ENCODE measurements at places on chromosomes 7 and 10.
A peak's percentile ranks its signal among the peaks of the same experiment; 100 is the strongest.

DNA sequence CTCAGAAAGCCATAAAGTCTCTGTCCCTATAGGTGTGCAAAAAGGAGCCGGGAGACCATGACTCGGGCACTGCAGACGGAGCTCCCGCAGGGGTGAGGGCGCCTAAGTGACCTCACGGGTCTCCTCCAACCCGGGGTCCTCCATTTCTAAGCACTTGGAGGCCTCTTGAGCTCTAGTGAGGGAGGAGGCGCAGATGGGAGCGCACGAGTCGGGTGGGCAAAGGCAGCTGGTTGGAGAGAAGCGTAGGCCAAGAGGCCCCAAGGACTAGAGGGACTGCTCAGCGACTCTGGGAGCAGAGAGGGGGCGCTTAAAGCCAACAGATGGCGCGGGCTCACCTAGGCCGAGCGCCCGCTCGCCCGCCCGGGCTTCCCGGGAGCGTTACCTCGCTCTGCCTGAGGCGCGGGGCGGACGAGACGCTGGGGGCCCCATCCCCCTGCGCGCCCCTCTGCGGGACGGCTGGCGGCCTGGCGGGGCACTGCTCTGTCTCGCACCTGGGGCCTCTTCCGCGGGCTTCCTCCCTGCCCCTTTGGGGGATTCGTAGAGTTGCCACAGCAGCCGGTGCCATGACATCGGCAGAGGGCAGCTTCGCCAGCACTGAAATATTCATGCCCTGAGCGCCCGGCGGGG lies 523 bp upstream of the CDH23 start:
- DNase-seq: no peak

GRCh38 chr7:127730658-127731276 lies 78.8 kb downstream of the SND1 start:
- no peak for DNase-seq

GRCh38 chr10:72832701-72833100 lies 60.8 kb upstream of the OIT3 start:
- no peak for DNase-seq

DNA sequence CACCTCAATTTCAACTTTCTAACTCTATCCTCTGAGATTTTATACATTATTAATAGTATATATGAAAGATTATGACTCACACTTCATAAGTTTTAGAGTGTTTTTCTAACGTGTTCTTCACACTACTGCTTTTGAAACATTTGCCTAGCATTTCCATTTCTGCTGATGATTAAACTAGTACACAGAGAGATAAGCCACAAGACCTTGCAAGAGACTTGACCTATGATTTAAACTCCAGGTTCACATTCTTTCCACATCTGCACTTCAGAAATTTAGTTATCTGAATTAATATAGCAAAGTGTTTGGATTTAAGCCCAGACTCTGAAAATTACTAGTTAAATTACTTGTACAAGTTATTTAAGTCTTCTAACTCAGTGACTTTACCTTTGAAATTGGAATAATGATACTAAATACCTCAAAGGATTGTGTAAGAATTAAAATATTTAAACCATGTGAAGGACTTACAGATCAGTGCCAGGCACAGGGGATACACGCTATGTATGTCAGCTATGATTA lies 66.6 kb downstream of the PCLO start:
- no peak for DNase-seq

GRCh38 chr7:90686146-90686545 lies 90.0 kb downstream of the CDK14 start:
- no peak for DNase-seq

DNA sequence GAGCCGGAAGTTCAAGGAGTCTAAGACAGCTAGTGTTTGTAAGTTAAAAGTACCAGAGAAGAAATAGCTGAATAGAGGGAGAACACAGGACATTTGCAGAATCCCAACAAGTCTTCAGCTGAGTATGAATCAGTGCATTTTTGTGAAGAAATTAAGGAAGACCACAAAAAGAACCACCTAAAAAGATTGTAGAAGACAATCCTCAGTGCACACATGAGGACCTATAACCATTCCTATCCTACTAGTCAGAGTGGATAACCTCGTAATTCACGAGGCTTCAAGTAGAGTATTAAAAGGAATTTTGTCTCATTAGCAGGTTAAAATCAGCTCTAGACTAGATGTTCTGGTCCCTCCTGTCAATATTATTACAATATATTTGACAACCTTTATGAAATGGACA lies 295.4 kb upstream of the KAT6B start:
- no peak for DNase-seq

DNA sequence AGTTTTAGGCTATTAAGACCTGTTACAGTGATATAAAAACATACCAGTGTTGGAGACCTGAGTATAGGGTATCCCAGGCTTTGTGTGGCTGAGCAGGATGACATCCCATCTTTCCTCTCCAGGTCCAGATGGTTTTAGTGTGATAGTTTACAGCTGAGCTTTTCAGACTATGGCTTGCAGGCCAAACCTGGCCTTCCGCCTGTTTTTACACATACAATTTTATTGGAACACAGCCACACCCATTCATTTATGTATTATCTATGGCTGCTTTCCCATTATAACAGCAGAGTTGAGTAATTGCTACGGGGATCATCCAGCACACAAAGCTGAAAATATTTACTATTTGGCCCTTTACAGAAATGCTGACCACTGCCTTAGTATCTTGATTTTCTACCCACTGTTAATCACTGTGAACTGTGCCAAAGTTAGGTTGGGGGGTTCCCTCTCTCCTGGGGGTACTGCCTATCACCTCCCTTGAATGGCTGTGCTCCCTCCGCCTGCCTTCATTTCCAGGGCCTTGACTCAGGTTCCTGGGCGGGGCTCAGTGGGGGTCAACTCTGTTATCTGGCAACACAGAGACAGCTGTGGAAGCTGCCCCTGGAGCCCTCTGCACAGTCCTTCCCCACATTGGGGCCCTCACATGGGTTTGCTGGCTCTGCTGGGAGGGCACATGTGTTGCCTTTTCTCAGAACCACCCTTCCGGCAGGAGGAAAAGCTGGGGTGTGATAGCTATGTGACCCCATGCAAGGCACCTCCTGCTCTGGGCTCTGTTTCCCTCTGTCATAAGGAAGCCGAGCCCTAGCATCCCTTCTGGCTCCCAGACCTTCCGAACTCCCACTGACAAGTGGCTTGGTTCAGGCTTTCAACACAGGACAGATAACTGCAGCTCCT lies 40.3 kb upstream of the SH2D4B start:
- no peak for DNase-seq

DNA sequence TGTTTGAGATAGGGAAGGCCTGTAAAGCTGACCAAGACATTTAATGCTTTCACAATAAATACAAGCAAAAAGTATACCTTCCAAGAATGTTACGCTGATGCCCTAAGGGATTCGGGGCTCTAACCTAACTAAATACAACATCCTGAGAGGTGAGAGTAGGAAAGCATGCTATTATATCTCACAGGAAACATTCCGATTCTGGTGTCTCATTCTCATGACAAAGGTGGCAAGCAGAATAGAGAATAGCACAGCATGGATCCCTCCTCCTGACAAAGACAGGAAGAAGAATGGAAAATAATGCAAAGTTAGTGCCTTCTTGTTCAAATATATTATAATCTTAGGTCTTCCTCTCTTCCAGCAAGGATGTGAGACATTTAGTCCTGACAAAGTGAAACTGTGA lies 504.3 kb downstream of the TFEC start:
- DNase-seq: no peak

DNA sequence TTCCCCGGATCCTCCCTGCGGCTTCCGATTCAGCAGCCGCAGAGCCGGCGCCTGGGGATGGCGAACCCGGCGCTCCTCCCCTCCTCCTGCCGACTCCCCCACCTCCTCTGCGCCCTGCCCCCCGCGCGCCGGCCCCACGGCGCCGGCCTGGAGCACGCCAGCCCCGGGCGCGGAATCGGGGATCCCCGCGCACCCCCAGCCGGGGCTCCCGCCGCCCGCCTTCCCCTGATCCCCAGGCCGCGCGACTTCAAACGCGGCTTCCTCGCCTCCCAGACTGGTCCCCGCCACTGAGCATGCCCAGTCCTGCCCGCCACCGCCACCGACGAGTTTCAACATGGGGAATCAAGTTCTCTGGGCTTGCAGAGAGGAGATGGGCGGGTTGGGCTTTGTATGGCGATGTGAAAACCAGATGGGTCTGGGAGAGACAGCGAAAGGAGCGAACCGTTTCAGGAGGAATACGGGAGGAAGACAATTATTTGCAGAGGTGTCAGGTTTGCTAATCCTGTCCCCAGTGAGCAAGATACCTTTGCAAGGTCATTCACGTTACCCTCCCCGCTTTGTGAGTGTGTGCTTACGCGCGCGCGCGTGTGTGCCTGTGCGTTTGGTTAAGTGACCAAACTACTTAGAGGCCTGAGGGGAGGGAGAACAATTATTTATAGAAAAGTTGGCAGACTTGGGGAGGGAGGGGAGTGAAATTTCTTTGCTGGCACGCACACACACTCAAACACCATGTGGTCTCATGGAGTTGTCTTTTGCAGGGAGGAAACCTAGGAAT lies at the start of gene PANK1:
PANK1 (minus strand) TSS at position 276 of the 775 bp plus-strand sequence. CDS start 351 bp downstream, outside the sequence.
- DNase-seq: peak; percentile 70

DNA sequence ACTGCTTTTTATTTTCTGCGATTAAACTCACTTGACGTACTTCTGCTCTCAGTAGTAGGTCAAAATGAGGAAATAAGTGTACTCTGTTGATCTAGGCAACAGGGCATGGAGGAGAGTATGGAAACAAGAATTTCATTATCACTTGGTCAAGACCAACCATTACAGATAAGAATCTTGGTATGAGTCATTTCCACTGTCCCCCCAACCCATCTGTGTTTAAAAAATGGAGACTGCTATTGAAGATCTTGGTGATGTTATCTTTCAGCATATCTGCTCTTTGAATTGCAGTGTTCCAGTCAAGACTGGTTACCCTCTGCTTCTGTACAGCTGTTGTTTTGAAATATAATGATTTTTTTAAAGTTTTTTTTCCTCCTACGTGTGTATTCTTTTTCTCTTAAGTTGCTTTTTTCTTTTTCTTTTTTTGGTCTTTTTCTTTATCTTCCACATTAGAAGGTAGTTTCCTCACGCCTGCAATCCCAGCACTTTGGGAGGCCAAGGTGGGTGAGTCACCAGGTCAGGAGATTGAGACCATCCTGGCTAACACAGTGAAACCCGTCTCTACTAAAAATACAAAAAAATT lies 11.7 kb downstream of the STAM start:
- no peak for DNase-seq

DNA sequence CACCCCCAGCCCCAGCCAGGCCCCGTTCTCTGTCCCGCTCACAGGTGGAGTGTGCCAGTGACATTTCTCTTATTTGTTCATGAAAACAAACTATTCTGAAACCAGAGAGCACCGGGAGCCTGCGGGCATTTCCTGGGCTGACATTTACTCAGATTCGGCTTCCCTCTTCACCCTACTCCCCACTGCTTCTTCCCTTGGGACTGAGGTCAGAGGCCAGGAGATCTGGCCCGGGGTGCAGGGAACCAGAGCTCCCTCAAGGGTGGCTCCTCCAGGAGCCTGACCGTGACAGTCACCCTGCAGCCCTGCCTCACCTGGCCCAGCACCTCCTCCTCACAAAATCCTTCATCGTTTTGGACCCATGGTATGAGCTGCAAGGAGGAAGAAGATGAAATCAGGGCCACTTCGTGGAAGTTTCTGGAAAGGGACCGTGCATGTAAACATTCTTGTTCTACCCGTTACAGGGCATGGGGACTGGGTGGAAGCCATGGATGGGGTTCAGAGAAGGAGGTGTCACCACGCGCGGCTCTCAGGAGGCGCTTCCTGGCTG lies 12.2 kb downstream of the BHLHA15 start:
- no peak for DNase-seq

DNA sequence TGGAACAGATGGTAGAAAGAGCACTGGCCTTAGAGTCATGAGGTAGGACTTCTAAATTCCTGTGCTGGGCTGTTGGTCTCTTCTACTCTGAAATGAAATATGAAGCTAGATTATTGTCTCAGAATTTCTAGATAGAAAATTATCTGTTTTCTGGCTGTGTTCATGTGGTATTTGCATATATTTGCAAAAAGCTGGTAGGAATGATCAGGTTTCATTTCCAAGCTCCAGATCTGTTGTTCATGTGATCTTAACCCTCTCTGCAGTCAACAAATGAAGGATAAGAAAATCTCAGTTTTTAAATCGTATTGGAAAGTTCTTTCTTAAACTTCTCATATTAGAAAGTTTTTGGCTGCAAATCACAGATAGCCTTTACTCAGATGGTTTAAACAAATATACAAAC lies 248.3 kb downstream of the CDK14 start:
- DNase-seq: no peak
